ENCODE measurements at places on chromosomes 3 and 15.

DNA sequence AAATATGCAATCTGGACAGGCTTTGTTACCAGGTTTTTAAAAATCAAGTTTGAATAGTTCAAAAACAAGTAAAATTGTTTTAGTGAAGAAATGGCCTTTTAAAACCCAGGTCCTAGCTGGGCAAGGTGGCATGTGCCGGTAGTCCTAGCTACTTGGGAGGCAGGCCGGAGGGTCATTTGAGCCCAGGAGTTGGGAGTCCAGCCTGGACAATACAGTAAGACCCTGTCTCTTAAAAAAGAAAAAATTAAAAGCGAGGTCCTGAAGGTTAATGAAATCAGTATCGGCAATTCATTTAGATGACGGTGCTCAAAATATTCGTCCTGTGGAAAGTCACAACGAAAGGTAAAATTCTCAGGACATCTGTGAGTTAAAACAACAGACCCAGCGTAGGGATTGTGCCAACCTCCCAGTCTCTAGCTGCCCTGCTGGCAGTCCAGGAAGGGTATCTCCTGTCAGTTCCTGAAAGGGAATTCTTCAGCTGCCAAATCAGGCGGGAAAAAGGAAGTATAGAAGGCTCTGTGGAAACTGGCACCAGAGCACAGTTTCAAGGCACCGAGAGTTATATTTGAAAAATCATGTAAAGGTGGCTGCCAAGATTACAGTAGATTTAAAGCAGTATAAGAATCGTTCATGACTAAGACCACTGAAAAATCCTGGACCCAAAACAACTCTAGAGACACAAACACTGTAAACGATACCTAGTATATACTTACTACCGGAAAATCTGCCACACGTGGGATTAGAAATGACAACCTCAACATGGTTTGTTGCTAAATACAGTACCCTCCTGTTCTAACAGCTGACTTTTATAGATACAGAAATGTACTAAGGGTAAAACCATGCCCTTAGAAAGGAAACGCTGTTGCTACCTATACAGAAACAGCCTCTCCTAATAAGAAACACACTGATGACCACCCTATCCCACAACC, 1.2 kb upstream of the ABHD17C start:
- DNase-seq: no peak

- no peak for DNase-seq
These were observed 5.8 kb downstream of the EID1 start for GRCh38 chr15:48883699-48884098.

DNA sequence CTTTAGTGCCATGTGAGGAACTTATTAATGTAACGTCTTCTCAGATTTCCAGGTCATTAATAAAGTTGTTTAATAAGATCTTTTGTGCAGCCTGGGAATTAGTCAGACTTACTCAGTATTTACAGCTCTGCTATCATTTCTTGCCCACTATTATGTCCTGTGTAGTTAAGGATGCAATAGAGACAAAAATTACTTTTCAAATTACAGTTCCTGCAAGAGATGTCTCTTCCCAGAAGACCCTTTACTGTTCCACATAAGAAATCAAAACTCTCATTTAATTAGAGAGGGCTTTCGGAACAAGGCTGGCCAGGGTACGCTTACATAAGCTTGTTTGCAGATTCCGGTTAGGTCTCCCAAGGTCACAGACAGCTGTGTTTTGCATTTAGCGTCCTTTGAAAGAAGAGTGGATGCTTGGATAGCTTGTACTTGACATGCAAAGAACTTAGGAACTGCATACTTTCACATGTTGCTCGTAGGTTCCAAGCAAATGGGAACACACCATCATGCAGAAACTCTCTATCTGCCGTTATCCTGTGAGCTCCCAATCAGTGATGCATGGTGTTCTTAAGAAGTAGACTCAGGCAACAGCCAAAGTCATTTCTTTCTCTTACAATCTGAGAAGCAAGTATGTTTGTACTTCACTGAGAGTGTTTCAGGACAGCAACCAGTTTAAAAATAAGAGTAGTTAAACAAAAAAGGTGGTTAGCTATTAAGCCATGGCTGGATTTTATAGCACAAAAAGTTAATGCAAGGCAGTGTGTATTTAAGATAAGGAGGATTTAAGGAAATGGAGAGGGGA, 37.4 kb downstream of the FILIP1L start:
- DNase-seq: no peak

GRCh38 chr3:194269610-194270145, 81.5 kb downstream of the CPN2 start:
- peak; percentile 77 for DNase-seq

GRCh38 chr3:9180764-9181117, 68.7 kb downstream of the SRGAP3 start:
- no peak for DNase-seq

DNA sequence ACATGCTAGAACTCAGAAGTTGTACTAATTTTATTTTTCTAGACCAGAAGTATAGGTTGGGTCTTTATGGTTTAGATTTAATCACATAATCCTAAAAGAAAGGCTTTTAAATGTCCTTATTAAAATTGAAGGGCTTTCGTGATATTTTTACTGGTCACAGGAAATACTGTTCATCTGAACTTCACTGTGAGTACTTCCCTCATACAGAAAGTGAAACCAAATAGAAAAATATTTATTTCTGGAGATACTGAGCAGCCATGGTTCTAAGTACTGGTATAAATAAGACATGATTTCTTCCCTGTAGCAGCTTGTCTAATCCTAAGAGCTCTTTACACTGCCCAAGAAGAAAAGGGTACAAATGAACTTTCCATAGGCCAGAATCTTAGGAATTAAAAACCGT, 2.0 kb downstream of the SNRK start:
- DNase-seq: no peak

DNA sequence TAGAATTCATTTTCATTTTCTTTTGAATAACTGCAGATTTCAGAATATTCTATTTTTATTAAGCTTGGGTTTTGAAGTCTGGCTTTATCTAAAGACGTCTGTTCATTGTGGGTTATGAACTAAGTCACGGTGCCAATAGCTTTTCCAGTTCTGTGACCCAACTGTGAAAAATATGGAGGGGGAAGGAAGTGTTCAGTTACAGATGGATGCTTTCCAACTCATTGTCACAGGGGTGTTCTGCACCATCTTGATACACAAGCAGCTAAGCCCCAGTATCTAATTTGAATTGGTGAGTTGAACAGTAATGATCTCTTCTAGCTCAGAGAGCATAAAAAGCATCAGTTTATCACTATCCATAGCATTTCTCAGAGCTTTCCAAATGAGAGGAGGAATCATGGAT, 710.6 kb downstream of the EDEM1 start:
- DNase-seq: no peak

GRCh38 chr3:169822983-169823382, 10.3 kb upstream of the LRRC34 start:
- no peak for DNase-seq

DNA sequence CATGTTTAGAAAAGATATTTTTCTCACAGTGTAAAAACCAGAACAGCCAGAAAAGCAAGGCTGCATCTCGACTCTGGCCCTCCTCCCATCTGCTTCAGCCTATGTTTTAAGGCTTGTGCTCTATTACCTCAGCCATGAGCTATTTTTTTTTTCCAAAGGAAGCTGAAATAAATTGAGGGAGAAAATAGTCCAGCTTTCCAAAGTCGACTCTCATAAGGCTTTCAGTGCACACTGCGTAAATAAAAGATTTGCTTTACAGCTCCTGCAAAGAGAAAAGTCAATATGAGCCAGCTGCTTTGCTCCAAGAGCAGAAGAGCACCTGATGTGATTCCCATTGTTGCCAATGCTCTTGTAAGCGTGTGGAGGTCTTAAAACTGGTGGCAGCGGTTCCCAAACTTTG, 26.7 kb downstream of the SCG3 start:
- DNase-seq: no peak

DNA sequence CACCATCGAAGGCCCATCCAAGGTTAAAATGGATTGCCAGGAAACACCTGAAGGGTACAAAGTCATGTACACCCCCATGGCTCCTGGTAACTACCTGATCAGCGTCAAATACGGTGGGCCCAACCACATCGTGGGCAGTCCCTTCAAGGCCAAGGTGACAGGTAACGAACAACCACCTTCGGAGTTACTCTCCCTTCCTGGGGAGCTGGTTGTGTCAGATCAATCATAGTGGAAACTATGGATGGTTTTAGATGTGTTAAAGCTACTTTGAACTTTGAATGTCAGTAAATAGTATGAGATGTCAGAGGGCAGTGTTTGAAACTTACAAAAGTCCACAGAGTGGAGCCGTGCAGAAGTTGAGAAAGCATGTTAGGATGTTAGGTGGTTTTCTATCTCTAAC, 42.3 kb downstream of the DNASE1L3 start:
- no peak for DNase-seq

DNA sequence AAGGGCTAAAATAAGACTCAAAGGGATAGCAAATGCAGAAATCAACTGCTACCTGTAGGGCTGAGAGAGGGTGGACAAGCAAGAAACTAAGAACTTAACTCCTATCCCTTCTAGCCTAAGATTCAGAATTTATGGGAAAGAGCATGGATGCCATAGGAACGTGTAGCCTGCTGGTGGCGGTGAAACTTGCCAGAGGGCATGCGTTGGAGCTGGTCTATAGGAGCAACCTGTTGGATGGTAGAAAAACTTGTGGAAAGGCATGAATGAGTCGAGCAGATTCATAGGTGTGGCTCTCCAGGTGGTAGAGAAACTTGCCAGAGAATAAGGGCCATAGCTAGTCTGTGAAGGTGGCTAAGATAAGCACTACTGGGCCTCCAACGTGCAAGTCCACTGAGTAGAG, 137.2 kb downstream of the DOCK3 start:
- no peak for DNase-seq

DNA sequence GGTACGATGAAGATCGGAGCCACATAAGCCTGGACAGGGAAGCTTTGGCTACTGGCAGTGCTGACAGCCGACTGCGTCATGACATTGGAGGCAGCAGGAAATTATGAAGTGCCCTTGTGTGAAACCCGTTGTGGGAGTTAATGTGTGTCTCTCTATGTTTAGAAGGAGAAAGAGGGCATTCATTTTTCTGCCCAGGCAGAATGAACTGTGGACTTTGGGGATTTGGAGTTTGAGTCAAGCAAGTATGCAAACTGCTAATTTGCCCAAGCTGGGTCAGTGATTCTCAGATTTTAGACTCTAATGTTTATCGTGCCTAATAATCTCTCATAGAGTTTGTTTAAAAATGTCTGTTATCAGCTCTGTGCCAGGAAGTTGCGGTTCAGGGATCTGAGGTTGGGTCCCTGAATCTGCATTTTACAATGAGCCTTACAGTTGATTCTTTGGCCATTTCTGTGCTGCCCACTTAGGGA, 5.6 kb downstream of the CTXND1 start:
- no peak for DNase-seq

DNA sequence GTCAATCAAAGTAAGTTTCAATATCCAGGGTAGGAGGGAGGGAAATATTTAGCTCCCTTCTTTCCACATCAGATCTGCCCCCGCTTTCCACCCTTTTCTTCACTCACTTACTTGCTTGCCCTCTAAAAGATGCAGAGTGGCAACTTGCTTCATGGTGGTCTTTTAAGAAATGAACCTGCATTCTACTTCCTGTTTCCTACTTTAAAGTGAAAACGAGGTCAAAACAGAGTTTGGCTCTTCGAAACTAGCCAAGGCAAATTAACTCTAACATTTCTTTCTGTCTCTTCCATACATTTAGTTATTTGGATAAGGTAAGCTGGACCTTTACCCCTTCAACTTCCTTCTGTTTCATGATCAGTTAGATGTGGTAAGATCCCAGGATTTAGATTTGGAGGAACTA, 34.2 kb upstream of the PEX5L start:
- DNase-seq: no peak

- DNase-seq: no peak
These were observed 384.0 kb upstream of the TGFBR2 start for GRCh38 chr3:30222441-30222840.

DNA sequence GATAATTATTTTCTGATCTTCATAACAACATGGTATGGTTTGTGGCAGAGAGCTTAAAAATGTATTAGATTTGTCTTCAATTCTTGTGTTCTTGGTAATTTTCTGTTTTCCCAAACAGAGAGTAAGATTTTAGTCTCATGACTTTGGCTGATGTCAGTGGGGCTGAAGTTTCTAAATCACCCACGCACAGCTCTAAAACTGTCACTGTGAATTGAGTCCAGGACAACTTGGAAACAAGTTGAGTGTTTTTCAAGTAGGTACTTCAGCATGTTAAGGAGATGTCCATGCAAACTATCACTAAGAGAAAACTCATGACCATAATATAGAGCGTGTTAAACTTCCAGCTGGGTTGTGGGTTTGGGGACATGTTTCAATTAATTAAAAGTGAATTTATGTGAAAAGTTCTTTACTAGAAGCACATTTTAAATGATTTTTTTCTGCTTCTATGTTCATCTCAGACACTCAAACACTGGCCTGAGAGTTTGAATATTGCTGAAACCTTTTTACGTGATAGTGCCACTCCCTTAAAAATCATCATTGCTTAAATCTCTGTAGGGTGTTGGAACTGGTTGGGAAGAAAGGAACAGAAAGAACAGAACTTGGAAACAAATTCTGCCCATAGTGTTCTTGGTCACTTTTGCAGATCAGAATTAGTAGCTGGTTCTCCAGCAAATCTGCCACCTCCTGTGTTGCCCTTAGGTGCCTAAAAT, 89.8 kb downstream of the KLHL25 start:
- no peak for DNase-seq

GRCh38 chr3:148197061-148197460, 500.6 kb upstream of the AGTR1 start:
- no peak for DNase-seq

- DNase-seq: no peak
These were observed 94.7 kb upstream of the TUSC7 start for GRCh38 chr3:116614795-116615362.

- no peak for DNase-seq
These were observed 265.4 kb upstream of the ARHGEF26 start for GRCh38 chr3:153855772-153856171.

DNA sequence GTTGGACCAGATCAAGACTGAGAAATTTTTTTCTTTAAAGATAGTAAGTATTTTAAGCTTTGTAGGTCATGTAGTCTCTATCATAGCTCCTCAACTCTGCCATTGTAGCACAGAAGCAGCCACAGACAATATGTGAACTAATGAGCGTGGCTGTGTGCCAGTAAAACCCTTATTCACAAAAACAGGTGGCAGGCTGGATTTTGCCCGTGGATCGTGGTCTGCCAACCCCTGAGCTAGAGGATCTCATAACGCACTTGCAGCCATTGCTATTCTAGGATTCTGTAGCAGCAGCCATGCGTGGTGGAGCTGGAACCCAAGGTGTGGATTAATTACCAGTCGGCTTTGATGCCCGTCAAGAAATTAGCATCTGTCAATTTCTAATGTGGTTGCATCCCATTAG, 68.7 kb upstream of the PLXNA1 start:
- DNase-seq: no peak

- peak; percentile 1 for DNase-seq
These were observed 14.1 kb downstream of the ITGA11 start for GRCh38 chr15:68417897-68418296.

GRCh38 chr15:58043192-58043903, 22.2 kb downstream of the ALDH1A2 start:
- DNase-seq: no peak

DNA sequence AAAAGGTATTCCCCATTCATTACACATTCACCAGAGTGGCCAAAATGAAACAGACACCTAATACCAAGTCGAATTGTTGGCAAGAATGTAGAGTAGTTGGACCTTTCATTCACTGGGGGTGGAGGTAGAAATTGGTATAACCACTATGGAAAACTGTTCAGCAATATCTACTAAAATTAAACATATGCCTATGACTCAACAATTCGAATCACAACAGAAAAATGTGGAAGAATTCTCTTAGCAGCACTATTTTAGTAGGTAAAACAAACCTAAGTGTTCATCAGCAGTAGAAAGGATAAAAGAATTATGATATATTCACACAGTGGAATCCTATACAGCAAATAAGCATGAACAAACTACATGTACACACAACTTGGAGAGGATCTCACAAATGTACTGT, 30.6 kb downstream of the POLG start:
- DNase-seq: no peak

Data from ecto neural progenitor cell (in vitro differentiated cells).